ENCODE measurements at places on chromosomes 2 and 18.

DNA sequence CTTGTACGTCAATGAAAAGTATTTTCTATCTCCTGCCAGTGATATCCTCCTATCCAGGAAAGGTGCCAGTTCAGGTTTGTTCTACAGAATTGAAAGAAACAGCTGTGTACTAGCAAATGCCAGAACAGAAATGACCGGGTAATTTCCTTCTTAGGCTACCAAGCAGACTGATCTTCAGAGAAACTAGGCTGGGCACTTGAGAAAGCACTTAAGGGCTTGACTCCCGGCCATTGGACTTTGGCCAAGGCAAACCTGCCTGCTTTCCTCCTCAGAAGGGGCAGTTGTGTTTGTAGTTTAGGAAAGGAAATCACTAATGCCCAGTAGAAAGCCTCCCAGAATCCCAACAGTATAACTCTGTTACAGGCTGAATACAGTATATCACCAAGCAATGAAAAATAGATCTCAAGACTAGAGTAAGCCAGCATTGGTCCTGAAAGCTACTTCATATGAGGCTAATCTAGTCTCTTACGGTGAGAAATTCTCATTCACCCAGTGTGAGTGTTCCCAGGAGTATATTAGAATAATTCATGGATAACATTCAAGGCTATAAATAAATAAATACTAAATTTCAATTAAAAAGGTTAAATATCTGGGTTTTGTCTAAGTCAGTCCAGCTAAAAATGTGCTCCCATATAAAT lies 43.0 kb upstream of the COL5A2 start:
- peak; percentile 51 for DNase-seq

- DNase-seq, result no peak
These were observed 380.6 kb downstream of the SOX11 start for GRCh38 chr2:6072768-6073167.

GRCh38 chr2:75493230-75493629 lies 67.5 kb downstream of the EVA1A start:
- DNase-seq, result no peak

DNA sequence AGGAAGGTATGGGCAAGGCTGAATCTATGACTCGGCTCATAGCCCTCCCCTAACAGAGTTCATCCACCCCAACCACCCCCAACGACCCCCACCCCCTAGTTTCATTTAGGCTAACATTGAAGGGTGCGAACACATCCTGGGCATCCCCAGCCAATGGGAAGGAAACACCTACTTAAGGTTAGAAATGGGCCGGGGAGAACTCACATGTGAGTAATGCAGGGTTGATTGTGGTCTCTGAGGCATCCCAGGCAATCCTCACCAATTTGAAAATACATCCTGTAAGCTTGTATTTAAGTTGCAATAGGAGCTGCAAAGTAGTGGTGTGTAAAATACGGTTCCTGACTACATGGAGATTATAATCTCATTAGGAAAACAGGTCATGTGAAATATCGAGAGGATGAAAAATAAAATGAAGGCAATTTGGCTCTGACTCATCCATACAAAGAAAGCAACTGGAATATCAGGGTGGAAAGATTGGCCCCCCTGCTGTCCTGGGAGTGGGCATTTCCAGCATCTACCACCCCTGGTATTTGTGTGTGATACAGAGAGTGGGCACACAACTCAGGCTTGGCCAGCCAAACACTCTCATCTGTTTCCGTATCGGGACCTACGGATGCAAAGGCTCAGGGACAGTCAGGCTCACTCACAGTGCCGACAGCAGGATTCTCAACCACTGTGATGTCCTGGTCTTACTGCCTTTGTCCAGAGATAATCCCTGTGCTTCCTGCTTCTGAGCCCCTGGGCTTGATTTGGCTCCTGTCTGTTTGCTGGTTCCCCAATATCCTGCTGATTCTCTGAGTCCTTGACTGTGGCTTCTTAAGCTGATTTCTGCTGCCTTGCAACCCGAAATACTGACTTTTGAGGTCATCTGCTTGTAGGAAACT lies 90.0 kb upstream of the NCKAP5 start:
- peak; percentile 84 for DNase-seq

DNA sequence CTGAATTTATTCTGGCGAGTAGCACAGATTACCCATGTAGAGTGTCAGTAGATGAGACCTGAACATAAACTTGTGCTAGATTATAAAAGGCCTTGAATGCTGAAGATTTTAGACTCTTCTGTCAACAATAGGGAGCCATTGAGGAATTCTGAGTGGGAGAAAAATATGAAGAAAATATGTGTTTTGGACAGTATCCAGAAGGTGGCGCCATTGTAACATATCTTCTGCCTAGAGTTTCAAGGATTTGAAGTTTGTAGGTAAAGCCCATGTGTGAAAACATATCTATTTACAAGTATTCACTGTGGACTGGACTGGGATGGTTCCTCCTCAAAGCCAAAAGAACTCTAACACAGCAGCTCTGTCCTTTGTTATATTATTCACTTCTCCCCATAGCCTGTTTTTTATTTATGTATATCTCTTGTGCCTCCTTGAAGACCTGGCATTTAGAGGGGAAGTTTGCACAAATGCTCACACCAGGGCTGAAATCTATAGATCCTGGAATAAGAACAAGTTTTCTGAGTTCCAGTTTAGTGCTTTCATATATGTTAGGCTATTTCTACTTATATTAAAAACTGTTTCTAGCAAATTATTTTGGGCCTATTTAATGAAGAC lies 124.9 kb downstream of the RDH14 start:
- peak; percentile 75 for DNase-seq

GRCh38 chr2:181411105-181411849 lies 45.9 kb upstream of the ITGA4 start:
- DNase-seq, result peak; percentile 40

DNA sequence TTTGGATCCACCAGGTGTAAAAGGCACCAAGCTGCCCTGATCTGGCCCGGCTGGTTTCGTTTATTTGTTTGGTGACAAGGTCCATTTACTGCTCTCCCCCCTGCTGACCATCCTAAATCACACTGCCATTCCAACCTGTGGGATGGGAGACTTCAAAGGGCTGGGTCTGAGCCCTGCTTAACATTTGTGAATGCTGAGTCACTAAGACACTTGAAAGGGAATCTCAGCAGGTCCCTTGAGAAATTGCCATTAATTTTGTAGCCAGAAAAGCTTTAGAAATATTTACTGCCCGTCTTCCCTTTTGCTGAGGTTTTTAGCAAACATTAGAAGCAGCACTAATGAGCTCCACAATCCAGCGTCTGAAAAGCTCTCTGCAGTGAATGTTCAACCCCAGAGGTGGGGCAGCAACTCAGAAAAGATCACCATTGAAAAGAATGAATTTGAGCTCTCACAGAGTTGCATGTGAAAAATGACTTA lies 133.8 kb downstream of the ARL4C start:
- no peak for DNase-seq

DNA sequence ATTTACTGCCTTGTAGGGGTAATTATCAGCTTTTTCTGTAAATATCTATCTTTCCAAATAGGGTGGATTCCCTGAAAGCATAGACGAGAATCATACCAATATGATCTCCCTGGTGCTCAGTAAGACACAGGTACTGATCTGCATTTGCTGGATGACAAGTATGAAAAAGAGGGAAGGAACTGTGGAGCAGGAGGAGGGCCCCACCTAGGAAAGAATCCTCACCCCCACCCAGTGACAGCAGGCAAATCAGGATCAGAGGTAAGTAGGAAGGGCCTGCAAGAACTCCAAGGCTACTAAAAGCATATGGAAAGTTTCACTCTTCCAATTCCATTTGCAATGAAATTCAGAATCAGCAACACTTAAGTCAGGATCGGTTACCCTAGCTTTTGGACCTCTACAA lies 42.3 kb downstream of the METTL8 start:
- no peak for DNase-seq

DNA sequence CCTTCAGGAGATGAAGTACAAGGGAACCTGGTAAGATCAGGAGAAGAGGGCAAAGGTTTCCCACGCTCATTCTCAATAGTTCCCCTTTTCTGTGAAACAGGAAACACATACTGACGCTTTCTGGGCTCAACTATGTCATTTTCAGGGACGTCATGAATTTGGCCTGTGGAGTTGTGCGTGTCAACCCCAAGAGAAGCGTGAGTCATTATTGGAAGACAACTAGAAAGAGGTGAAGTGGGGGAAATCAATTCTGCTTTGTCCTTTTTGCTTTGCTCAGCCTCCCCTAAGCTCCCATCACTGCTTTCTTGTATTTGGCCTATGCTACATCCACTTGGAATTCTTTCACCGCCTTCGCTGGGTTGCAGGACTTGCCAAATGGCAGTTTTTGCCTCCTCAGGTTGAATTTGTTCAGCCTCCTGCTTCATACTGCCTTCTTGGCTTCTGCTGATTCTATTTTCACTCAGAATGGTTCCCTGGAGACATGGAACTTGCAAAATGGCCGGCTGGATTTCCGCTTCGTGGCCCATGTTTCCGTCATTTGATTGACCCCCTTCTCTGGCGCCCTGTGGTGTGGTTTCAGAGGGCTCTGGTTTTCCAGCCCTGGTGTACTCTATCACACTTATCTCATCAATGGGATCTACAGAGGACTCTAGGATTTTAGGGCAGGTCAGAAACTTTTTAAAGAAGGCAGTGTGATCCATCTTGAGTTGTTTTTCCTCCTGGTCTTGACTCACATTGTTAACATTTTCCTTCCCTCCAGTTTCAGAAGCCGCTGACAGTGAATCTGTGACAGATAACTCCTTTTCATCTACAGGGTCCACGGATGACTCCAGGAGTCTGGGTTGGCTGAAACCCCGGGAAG lies 93.3 kb downstream of the ALPK2 start:
- DNase-seq, result peak; percentile 71
